ENCODE measurements at places on chromosomes 7 and 10. TPM values are rescaled to one million over a fixed set of nuclear protein-coding genes. Genes with fewer than 3 reads are reported as not detected.

Gene HYAL4
- total RNA-seq = 11.0 TPM

Gene TMEM225B
- not detected for total RNA-seq

Gene OR6B1
- total RNA-seq = not detected

Gene CD36
- 375 TPM for total RNA-seq

Gene MTERF1
- 3.4 TPM for total RNA-seq

Gene AEBP1
- 9.5 TPM for total RNA-seq

Gene CLEC2L
- total RNA-seq = not detected

Gene SLC26A3
- total RNA-seq = not detected

Gene OPN4
- total RNA-seq = 4.2 TPM

Gene TFPI2
- 1.5 TPM for total RNA-seq

Gene EGR2
- total RNA-seq = 0.76 TPM

Gene TMEM130
- total RNA-seq = not detected

Gene BET1
- 9.2 TPM for total RNA-seq

Gene PRLHR
- not detected for total RNA-seq

Gene AKR1D1
- total RNA-seq = not detected

Gene LDB3
- 305 TPM for total RNA-seq

Gene GPR26
- total RNA-seq = not detected

Gene CCDC172
- total RNA-seq = not detected

Gene NKX2-3
- total RNA-seq = not detected

Gene MKX
- not detected for total RNA-seq

Gene THNSL1
- total RNA-seq = 0.82 TPM

Gene CYP2C19
- total RNA-seq = not detected

Gene NPC1L1
- total RNA-seq = not detected

Gene CAMK2B
- 35.3 TPM for total RNA-seq

Gene OIT3
- not detected for total RNA-seq

Gene R3HCC1L
- total RNA-seq = 10.8 TPM

Gene DRGX
- not detected for total RNA-seq

Gene RELN
- total RNA-seq = 0.39 TPM

Gene CDCA7L
- total RNA-seq = 6.7 TPM

Gene CAMK1D
- total RNA-seq = 1.8 TPM

Gene IGF2BP3
- not detected for total RNA-seq

Gene UCN3
- total RNA-seq = not detected

Gene ASZ1
- total RNA-seq = not detected

Gene UPK3BL2
- 1.6 TPM for total RNA-seq

Gene LIPN
- not detected for total RNA-seq

Gene ARL3
- total RNA-seq = 1.7 TPM

Gene MYL10
- not detected for total RNA-seq

Gene POLR3A
- 17.4 TPM for total RNA-seq

Gene EPHB4
- total RNA-seq = 13.0 TPM

Gene GIMAP5
- total RNA-seq = 16.9 TPM

Gene EPHA1
- not detected for total RNA-seq

Gene TAS2R4
- not detected for total RNA-seq

Gene NUTM2E
- not detected for total RNA-seq

Gene PNLIPRP3
- not detected for total RNA-seq

Gene VWDE
- total RNA-seq = not detected

Gene ATG9B
- total RNA-seq = not detected

Gene TMEM248
- total RNA-seq = 65.9 TPM

Gene VSTM2A
- not detected for total RNA-seq

Gene PHTF2
- 163 TPM for total RNA-seq

Gene IMMP2L
- total RNA-seq = 8.3 TPM

Gene SPAM1
- total RNA-seq = not detected

Gene CABCOCO1
- not detected for total RNA-seq

Measured in gastrocnemius medialis (tissue), 4 donors.